ENCODE measurements at places on chromosomes 4 and X.

DNA sequence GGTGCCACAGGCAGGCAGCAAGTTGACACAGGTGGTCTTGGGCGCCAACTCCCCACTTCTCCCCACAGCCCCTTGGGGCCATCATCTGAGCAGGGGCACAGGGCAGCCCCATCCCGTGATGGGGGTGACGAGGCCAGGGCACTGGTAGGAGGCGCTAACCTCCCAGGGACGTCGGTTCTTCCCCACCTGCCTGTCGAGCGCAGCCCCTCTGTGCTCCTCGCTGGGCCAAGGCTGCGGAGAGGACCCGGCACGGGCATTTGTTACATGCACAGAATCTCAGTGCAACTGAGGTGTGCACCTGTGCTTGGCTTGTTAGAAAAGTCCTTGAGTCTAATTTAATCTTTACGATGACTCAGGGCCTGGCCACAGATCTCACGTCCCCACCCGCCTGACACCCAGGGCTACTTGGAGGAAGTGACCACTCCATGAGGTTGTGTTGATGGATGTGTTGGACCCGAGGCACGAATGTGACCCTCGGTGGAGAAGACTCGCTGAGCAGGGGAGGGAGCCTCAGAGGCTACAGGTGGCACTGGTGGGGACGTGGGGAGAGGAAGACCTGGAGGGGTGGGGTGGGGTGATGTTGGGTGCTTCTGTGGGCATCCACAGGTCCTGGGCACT lies 3.1 kb upstream of the SH3TC1 start:
- no peak for DNase-seq

GRCh38 chr4:1834047-1834775 lies 21.7 kb downstream of the LETM1 start:
- DNase-seq: no peak

GRCh38 chr4:139177869-139178619 lies 1.0 kb upstream of the ELF2 start:
- peak; percentile 88 for DNase-seq

DNA sequence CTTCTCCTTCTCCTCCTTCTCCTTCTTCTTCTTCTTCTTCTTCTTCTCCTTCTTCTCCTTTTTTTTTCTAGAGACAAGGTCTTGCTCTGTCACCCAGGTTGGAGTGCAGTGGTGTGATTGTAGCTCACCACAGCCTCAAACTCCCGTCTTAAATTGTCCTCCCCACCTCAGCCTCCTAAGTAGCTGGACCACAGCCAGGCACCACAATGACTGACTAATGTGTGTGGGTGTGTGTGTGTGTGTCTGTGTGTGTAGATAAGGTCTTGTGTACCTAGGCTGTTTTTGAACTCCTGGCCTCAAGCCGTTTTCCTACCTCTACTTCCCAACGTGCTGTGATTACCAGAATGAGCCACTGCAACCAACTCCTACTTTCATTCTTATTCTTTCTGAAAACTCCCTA lies 390.9 kb downstream of the ADAM29 start:
- DNase-seq: no peak

DNA sequence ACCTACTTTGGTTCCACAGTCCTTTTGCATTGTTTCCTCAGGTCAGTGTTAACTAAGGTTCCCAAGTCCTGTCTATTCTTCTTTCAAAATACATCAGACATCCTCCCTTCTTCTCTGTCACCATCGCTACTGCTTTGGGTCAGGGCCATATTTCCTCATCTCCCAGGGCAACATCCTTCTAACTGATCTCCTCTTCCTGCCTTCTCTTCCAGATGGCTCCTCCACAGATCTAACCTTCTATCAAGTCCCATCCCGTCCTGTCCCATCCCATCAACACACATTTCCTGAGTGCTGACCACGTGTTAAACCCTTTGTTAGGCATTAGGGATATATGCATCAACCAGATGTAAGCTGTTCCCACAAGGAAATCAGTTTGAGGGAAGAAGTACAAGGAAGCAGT lies 25.9 kb downstream of the PLAC1 start:
- DNase-seq: no peak

DNA sequence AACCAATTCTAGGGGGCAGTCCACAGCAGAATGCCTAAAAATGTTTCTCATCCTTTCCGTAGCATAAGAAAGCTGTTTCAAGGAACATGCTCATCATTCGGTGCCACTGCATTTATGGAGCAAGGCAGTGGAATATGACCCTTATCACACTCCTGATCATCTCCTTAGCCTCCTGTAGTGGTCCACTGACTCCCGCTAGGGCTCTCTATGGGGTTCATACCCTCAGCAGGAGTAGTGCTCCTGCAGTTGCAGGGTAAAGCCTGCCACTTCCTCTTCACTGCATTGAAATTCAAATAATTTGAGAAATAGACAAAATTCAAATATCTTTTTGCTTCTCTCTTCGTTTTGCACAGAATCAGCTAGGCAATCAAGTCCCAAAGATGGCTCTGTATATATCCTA lies 107.0 kb downstream of the NDST3 start:
- no peak for DNase-seq

DNA sequence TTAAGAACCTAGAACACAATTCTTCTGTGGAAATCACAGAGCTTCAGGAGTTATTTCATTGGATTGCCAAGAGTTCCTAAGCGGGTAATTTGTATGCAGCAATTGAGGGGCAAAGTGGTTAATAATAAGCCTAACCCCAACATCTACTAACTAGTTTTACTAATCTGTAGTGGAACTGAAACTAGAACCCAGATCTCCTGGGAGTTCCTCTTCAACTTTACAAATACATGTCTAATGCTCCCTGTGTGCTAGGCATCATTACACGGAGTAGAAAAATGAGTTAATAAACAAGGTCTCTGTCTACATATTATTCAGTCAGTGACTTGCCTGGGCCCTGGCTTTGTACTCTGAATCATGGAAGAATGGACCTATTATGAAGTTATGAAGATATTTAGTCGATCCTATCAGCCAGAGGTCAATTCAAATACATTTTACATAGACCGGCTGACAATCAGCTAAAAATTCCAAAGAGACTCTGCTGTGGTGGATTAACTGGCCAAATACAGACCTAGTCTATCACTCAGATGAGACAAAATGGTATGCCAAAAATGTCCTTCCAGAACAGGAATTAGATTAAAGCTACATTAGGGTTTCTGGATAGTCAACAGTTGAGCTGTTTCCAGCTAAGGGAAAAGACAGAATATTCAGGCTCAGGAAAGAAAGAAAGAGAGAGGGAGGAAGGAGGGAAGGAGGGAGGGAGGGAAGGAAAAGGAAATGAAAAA lies 326.0 kb downstream of the FBXW7 start:
- no peak for DNase-seq

GRCh38 chr4:108051343-108051742 lies 61.7 kb downstream of the HADH start:
- no peak for DNase-seq

GRCh38 chrX:130263016-130263415 lies 5.7 kb downstream of the ZNF280C start:
- DNase-seq: no peak

DNA sequence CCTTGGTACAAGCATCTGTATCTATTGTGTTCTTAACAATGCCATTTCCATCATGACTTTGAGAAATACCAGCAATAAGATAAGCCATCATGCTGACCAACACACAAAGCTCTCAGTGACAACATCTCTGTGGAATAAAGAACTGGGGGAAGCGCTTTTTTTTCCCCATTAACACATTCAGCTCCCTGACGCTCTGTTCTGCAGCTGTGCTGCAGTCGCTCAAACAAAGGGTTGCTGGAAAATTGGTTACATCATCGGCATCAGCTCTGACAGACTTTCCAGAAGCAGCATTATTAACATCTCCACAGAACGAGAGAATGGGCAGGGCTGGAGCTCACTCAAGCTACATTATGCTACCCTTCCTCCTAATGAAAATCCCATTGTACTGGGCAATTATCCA lies 39.9 kb downstream of the DCX start:
- no peak for DNase-seq

GRCh38 chr4:52643785-52644244 lies 15.3 kb downstream of the USP46 start:
- DNase-seq: no peak

DNA sequence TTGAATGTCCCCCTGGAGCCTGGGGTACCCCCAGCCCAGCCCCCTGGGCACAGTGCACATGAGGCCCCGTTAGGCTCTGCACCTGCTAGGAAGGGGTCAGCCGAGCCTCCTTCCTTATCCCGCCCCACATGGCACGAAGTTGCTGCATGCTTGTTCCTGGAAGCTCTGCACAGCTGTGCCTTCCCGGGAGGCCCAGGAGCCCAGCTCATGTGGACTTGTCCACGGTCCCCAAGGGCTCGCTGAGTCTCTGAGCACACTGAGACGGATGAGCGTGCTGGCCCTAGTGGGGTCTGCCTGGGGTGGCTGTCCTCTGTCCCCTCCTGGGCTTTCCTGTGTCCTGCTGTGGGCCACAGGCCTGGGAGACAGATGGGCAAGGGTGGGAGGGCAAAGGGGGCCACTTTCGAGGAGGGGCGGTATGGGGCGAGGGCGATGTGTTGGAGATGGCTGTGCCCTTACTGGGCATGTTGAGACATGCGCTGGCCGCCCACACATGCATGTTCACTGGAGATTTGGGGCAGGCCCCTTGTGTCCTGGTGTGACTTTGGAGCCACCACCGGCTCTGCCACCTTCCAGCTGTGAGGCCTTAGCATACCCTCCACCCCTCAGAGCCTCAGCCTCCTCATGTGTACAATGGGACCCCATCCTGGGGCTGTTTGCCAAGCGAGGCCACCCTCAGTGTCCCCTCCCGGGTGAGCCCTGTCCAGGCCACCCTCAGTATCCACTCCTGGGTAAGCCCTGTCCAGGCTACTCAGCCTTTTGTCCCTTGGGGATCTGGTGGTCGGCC lies 237.6 kb downstream of the AFAP1 start:
- DNase-seq: no peak

GRCh38 chrX:70979136-70979762 lies 48.4 kb upstream of the SLC7A3 start:
- DNase-seq: peak; percentile 35

GRCh38 chrX:12890467-12890866 lies 16.0 kb upstream of the TLR8 start:
- no peak for DNase-seq

- no peak for DNase-seq
These were observed 116.5 kb upstream of the NDST4 start for GRCh38 chr4:115229873-115230272.

DNA sequence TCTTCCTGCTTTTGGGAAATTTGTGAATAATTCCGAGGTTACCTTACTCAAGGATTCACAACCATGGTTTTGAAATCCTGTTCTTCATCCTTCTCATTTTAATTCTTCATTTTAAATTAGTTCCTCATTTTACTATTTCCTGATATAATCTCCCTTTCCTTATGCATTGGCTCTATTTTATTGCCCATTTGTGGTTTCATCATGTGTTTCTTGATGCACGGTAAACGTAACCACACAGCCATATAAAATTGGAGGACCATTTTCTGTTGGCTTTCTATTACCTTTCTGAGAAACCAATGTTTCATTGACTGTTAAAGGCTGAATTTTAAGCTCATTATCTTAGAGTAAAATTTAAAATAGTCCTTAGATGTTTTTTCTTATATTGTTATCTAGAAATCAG lies 100.3 kb upstream of the NDST4 start:
- DNase-seq: no peak

- DNase-seq: no peak
These were observed 207.1 kb downstream of the SOWAHB start for GRCh38 chr4:76690906-76691275.

GRCh38 chr4:188372058-188372457 lies 232.8 kb downstream of the TRIML1 start:
- DNase-seq: peak; percentile 9

GRCh38 chrX:41481264-41482109 lies 34.3 kb downstream of the NYX start:
- peak; percentile 41 for DNase-seq

- no peak for DNase-seq
These were observed 88.9 kb downstream of the RASL11B start for GRCh38 chr4:52951016-52951415.

DNA sequence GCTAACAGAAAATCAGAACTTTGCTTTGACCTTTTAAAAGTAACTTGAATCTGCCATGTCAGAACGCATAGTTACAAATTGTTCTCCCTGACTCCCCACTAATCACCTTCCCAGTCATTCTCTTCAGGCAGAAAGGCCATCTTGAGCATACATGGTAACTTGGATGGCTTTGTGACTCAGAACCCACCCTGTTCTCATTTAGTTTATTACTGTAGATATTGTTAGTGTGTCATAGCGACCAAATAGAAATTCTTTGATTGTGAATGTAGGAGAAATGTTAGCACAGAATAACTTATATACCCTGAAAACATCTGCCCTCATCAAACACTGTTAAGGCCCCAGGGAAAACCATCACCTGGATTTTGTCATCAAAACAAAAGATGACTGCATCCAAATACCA lies 382.0 kb downstream of the MAGEB5 start:
- no peak for DNase-seq

GRCh38 chr4:90027565-90027964 lies 99.6 kb upstream of the CCSER1 start:
- DNase-seq: no peak

DNA sequence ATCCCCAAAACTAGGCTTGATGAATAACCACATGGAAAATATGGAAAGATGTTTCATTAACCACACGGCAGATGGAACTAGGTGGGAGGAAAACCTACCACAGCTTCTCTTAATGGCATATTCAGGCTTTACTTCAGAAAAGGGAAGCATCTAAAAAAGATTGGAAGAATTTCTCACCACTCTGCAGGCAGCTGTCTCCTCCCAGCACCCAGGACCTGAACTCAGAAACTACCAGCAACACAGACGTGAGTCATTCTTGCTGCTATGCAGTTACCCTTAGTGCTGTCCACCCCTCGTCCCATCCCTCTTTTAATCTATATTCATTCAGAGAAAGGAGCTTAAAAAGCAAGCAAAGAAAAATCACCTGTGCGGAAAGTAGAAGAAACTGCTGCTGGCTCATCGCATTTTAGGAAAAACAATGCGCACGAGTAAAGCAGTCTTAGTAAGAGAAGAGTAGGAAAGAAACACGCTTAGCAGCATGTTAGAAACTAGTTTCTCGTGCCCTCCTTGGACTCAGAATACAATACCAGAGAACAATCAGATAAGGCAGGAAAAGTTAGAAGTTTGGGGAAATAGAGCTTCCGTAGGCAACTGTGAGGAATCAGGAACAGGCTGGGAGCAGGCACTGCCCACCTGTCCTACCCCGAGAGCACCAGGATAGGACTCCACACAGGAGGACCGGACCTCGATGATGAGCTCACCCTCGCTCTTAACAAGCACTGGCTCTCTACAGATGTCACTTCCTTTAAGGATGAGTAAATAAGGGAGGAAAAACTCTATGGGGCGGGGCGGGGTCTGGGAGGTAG lies 48.1 kb upstream of the ENPP6 start:
- peak; percentile 73 for DNase-seq

DNA sequence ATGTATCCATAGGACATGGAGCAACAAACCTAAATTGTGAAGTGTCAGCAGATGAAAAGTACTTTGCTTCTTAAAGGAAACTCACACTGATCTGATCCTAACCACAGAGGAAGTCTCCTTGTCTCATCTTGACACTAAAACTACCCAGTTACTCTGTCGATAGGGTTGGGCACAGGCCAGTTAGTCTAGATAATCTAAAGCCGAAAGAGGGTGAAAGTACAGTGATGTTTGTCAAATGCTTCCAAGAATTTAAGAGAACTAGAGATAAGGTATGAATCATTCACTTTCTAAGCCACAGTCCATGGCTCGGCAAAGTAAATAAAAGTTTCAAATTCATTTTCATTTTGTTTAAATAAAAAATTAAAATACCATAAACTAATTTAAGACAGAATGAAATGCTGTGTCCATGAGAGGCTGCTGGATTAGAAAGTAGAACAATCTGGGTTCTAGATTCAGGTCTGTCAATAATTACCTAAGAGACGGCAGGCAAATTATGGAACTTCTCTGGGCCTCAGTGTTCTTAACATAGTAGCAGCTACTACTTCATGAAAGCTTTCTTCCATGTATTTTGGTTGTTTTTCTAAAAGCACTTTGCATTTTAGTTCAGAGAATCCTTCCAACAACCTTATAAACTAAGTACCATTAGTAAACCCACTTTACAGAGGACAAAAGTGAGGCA lies 176.7 kb downstream of the LDB2 start:
- no peak for DNase-seq

Data from NCI-H460 (cell line).